Dermis blood vessel endothelial cell (primary cell): ENCODE measurements at places on chromosomes 3 and 15. TPM values are rescaled to one million over a fixed set of nuclear protein-coding genes. Genes with fewer than 3 reads are reported as not detected.

DNA sequence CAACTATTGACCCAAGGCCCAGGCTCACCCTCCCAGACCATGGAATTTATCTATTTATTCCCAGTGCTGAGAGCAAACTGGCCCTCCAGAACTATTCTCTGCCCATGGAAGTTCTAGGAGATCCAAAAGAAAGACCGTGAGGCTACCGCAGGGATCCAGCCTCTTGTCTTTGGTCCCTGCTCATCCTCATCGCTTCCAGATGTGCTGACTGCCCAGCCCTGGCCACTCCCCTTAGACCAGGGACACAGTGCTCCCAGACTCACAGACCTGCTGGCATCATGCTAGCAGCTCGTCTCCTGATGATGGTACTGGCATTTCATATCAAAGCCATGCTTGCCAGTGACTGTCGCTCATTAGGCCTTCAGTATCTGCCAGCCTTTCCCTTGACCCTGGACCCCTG is 405.7 kb upstream of the PPP2R3A start:
- DNase-seq, result no peak

GRCh38 chr15:89772932-89773583 is 3.1 kb upstream of the MESP2 start:
- DNase-seq, result peak; percentile 43

GRCh38 chr3:55373423-55373822 is 113.7 kb downstream of the WNT5A start:
- no peak for DNase-seq

- DNase-seq, result no peak
These were observed 14.2 kb upstream of the SLC25A36 start for GRCh38 chr3:140927279-140928069.

DNA sequence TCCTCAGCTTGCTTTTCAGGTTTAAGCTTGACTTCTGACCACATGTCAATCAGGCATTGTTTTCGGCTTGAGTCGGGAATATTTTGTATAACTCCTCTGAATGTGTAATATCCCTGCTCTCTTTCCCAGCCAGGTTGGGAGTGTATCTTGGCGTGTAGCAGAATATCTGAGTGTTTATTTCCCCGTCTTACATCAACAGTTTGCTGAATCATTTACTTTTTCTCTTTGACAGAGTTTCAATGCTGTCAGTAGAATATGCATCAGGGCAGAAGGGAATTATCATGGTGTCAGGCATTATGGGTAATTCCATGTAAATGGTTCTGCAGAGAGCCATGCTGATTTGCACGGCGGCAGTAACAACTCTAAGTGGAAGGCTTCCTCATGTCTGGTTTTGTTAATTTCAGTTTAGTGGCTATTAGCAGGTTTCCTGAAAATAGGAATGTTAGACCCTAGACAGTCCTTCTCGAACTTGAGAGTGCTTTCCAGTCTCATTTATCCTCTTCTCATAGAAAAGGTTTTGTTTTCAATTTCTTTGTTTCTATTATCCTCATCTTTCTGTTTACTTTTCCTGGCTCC is 566.3 kb downstream of the AGBL1 start:
- no peak for DNase-seq

The KBTBD8 gene
- total RNA-seq, result 1.7 and 2.6 TPM in 2 replicates
